ENCODE measurements at places on chromosomes 1 and 21. TPM values are rescaled to one million over a fixed set of nuclear protein-coding genes. Genes with fewer than 3 reads are reported as not detected.
A peak's percentile ranks its signal among the peaks of the same experiment; 100 is the strongest.

DNA sequence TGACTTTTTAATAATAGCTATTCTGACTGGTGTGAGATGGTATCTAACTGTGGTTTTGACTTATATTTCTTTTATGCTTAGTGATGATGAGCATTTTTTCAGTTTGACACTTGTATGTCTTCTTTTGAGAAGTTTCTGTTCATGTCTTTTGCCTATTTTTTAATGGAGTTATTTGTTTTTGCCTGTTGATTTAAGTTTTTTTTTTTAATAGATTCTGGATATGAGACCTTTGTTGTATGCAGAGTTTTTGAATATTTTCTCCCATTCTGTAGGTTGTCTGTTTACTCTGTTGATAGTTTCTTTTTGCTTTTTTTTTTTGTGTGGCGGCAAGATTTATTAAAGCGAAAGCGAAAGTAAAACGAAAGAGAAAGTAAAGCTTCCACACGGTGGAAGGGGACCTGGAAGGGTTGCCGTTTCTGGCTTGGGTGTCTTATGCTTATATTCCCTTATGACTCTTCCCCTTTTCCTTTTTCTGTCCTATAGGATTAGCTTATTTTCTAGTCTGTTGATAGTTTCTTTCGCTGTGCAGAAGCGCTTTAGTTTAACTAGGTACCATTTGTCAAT lies 67.6 kb downstream of the TBX19 start:
- DNase-seq, result no peak

GRCh38 chr1:111569913-111570312 lies 49.7 kb upstream of the RAP1A start:
- DNase-seq, result no peak

The BMP8A gene
- total RNA-seq, result not detected

The SRGAP2 gene
- total RNA-seq, result 43.3 TPM

GRCh38 chr1:119485201-119485600 lies 21.8 kb upstream of the HSD3B1 start:
- DNase-seq, result no peak

DNA sequence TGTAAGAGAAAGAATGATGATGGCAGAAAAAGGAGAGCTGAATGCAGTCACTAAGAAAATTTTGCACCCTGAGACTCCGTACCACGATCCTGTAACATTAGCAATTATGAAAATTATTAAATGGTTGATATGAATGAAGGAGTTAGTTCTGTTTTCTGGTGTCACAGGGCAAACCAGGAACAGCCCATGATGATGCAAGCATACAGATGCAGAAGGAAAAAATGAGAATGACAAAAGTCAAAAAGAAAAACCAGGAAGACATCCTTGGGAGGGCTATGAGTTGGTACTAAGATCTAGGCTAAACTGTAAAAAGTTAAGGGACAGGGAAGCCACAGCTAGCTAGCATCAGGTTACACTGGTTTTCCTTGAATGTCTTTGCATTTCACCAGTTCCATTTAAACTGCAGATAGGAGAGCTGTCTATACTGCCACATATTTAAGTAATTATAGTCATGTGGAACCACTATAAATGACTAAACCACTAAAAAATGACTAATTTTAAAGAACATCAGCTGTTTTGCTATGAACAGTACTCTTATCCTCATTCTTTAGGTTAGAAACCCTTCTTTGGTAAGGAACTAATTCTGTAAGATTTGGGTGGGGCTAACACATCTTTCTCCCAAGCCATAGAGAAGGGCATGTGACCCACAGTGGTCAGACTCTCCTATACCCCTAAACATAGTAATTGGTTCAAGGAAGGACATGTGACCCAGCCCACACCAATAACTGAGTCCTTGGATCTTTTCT lies 11.4 kb downstream of the DOCK7 start:
- no peak for DNase-seq

GRCh38 chr1:235266967-235267366 lies 61.0 kb downstream of the ARID4B start:
- no peak for DNase-seq

DNA sequence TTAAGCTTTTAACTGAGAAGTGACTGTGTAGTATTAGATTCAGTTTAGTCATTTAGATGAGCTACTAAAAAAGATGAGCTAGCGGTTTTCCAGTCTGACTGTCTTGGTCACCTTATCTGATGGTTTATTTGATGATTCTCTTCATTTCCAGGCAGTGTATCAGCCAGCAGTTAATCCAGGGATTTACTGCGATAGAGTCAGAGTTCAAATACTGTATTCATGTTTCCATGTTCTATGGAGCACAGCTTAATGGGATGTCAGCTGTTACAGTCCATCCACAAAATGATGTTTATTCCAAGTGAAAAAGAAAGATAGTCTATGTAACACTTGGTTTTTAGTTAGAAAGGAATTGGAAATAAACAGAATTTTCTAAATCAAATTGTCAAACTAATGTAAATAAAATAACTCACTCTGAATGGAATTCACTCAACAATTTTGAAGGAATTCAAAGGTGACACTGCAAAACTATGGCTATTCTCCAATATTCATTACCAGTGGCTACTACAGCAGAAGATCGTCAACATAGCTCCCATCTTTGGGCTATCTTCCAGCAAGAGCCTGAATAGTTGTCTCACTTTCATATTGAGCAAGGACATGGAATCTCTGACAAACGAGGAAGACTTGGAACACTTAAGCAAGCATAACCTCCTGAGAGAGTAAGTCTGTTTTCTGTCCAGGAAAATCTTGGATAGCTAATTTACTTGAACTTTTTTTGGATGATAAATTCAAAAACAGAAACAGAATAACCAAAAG lies 54.6 kb upstream of the DPT start:
- no peak for DNase-seq

The LCE1B gene
- total RNA-seq, result not detected

GRCh38 chr1:38941527-38942019 lies at the start of gene RHBDL2:
TSS of gene RHBDL2 (minus strand) at chr1:38941830. CDS start at chr1:38919212, 22,618 bp downstream.
- peak; percentile 63 for DNase-seq

The MTHFR gene
- 30.0 TPM for total RNA-seq

- DNase-seq, result peak; percentile 15
These were observed 21.4 kb downstream of the COL6A1 start for GRCh38 chr21:46002841-46003574.

GRCh38 chr1:17201201-17202021 lies 3.5 kb upstream of the PADI1 start:
- no peak for DNase-seq

- DNase-seq, result no peak
These were observed at the start of gene MR1 for GRCh38 chr1:181033799-181034451. TSS of gene MR1 (plus strand) at chr1:181033983. CDS start at chr1:181034008, 25 bp downstream.

DNA sequence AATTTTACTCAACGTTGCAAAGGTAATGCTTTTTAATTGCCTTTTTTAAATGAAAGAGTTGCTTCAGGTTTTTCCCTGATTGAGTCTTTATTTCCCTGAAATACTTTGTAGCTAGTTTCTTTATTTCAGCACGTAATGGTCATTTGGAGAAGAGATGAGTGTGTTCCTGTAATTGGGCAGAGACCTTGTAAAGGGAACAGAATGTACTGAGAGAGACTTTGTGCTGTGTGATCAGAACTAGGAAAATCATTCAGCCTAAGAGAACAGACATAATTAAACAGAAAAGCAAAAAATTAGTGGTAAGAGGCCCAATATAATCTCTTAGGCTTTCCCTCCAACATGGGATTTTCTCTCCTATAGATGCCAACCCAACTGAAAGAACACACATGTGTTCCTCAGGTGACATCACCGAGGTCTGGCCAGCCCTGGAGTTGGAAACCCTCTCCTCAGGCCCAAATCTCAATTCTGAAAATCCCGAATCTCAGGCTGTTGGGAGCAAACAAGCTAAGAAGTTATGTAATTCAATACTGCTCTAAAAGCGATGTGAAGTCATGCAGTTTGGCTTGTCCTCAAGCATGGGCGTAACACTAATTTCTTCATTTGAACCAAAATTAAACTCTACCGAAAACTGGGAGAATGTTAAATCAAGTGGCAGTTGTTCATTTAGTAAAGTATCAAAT lies 102.0 kb downstream of the TGFB2 start:
- no peak for DNase-seq

The LAPTM5 gene
- total RNA-seq, result 70.1 TPM

The SPATA45 gene
- not detected for total RNA-seq

GRCh38 chr1:61167309-61167708 lies 84.9 kb downstream of the NFIA start:
- DNase-seq, result no peak

DNA sequence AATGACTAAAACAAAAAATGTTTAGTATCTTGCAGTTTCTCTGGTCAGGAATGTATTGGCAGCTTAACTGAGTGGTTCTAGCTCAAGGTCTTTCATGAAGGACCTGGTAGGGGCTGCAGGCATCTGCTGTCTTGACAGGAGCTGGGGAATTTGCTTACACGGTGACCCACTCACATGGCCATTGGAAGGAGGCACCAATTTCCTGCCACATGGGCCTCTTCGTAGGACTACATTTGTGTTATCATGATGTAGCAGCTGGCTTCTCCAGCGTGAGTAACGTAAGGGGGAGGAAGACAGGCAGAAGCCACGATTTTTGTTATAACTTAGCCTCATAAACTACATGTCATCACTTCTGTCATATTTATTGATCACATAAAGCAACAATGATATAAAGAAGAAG lies 376.3 kb downstream of the AMY1C start:
- no peak for DNase-seq

DNA sequence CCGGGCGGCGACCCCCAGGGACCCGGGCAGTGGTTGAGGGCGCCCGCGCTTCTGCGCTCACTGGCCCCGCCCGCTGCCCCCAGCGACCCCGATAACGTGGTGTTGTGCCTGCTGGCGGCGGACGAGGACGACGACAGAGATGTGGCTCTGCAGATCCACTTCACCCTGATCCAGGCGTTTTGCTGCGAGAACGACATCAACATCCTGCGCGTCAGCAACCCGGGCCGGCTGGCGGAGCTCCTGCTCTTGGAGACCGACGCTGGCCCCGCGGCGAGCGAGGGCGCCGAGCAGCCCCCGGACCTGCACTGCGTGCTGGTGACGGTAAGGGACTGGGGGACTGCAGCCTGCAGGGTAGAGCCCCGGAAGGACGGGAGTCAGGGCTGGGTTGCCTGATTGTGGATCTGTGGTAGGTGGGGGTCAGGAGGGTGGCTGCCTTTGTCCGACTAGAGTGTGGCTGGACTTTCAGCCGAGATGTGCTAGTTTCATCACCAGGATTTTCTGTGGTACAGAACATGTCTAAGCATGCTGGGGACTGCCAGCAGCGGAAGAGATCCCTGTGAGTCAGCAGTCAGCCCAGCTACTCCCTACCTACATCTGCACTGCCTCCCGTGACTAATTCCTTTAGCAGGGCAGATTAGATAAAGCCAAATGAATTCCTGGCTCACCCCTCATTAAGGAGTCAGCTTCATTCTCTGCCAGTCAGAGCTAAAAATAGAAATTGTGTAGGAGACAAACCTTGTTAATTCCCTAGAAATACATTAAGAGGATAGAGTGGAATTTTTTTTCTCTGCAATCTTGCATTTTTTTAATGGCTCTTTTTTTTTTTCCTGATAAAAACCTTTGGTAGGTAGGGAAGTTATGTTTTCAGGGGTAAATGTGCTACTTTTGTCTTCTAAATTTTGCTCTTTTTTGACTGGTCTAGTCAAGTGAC lies 1.5 kb downstream of the GADD45A start:
- peak; percentile 54 for DNase-seq

The HEYL gene
- 2.1 TPM for total RNA-seq

GRCh38 chr1:30834253-30834652 lies 74.3 kb downstream of the SDC3 start:
- DNase-seq, result no peak

- no peak for DNase-seq
These were observed 163.6 kb downstream of the RERE start for GRCh38 chr1:8653878-8654277.

DNA sequence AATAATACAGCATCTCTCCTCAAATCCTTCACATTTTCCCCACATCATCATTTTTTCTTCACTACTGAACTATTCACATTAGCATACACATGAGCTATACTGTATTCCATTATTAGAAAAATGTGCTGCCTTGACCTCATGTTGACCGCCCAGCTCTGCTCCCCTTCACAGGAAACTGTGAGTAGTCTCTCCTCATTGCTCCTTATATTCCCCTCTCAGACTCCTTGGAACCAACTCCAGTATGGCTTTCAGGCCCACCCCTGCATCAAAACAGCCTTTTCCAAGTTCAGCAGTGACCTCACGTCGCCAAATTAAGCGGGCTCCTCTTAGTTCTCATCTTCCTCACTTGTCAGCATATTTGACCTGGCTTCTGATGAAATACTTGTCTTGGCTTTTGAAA lies 59.2 kb upstream of the SPAG17 start:
- DNase-seq, result no peak

DNA sequence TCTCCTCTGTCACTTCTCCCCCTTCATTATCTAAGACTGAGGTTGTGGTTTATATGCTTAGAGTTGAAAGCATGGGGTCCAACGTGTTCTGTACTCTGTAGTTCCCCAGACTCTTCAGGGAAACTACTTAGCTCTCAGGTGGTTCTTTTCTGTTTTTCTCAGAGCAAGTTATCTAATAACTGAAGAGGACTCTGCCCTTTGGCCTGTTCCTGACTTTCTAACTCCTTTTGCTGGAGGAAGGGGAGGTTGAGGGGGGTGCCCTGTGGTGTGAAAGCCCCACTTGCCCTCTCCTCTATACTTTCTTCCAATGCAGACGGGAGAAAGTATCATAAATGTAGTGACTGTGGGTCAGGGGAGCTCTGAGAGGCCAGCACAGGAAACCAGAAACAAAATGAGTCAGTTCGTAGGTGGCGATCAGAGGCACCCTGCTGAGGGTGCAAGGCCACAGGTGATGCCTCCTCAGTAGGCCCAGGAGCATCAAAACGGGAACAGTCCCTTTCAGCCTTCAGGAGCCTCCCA lies 5.0 kb downstream of the SLC25A44 start:
- DNase-seq, result no peak

- no peak for DNase-seq
These were observed 6.4 kb downstream of the NUAK2 start for GRCh38 chr1:205315008-205315618.

- no peak for DNase-seq
These were observed 117.2 kb downstream of the PCP4 start for GRCh38 chr21:39984286-39984991.
